ENCODE measurements at places on chromosomes 11 and 22. TPM values are rescaled to one million over a fixed set of nuclear protein-coding genes. Genes with fewer than 3 reads are reported as not detected.

GRCh38 chr11:59255281-59255680, 42.6 kb upstream of the MPEG1 start:
- H3K27ac ChIP-seq: no peak overlapping the region
- DNase-seq: no peak
- no peaks in the 10 kb centered on the region for H3K4me1 ChIP-seq
- no peak overlapping the region for H3K4me3 ChIP-seq
- H3K27me3 ChIP-seq: peaks cover 5% of the 10 kb centered on the region
- H3K36me3 ChIP-seq: peaks cover 3% of the 10 kb centered on the region

- DNase-seq: no peak
- H3K4me1 ChIP-seq: peaks cover 28% of the 10 kb centered on the region
- H3K4me3 ChIP-seq: no peak overlapping the region
- H3K27me3 ChIP-seq: peaks cover 3% of the 10 kb centered on the region
- H3K27ac ChIP-seq: peak overlapping the region; percentile 45
Measured at GRCh38 chr22:44693756-44694155, 8.2 kb upstream of the PRR5 start.

DNA sequence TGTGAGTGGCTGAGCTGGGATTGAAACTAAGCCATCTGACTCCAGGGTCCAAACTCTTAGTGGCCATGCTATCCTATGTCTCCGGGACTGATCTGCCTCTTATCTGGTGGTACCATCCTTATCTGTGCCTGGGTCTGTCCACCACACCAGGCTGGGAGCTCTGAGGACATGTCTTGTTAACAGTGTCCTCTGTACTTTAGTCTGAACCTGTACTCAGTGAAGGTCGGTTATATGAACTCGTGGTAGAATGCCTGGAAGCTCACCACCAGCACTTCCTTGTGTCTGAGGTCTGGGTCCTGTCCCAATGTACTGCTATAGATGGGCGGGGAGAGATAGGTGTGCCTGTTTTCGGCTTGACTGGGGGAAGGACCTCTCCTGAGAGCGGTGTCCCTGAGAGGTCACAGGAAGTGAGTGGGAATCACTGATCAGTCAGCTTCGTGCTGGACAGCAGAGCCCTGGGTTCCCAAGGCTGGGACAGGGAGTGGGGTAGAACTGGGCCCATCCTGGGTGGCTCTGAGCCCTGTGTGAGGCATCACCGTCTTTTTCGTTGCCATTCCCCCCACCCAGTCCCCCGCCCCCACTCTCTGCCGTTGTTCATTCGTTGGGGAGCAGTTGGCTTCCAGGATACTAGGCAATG, 8.9 kb downstream of the MYO7A start:
- H3K27ac ChIP-seq: no peak overlapping the region
- peaks cover 33% of the 10 kb centered on the region for H3K27me3 ChIP-seq
- no peak overlapping the region for H3K4me3 ChIP-seq
- DNase-seq: no peak
- H3K36me3 ChIP-seq: no peaks in the 10 kb centered on the region

- peak; percentile 67 for DNase-seq
- peak overlapping the region; percentile 93 for H3K27ac ChIP-seq
- H3K4me1 ChIP-seq: peaks cover 79% of the 10 kb centered on the region
- H3K36me3 ChIP-seq: no peaks in the 10 kb centered on the region
- peak overlapping the region; percentile 36 for H3K4me3 ChIP-seq
Measured at GRCh38 chr11:96215110-96215782, 127.7 kb downstream of the MAML2 start.

- H3K4me1 ChIP-seq: no peaks in the 10 kb centered on the region
- H3K27ac ChIP-seq: no peak overlapping the region
Measured at GRCh38 chr11:19599681-19600080, 113.0 kb upstream of the NAV2 start.

DNA sequence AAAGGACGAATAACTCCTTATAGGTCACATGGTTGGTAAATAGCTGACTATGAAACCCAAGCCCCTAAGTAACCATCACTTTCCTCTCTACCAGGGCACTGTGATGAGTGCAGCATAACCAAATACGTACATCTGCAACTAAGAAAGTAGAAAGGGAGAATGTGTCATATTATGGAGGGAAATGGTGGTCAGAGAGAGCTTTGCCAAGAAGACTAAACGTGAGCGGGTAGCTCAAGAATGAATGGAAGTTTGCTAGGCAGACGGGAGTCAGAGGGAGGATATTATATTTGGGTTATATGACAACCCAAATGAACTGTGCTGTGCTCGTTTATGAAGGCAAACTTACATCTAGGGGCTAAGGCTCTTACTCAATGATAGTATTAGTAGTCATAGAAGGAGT, 537.3 kb downstream of the OPCML start:
- no peak overlapping the region for H3K27ac ChIP-seq
- H3K4me3 ChIP-seq: no peak overlapping the region
- H3K4me1 ChIP-seq: no peaks in the 10 kb centered on the region
- no peak for DNase-seq
- no peaks in the 10 kb centered on the region for H3K36me3 ChIP-seq

- no peaks in the 10 kb centered on the region for H3K4me1 ChIP-seq
- H3K36me3 ChIP-seq: no peaks in the 10 kb centered on the region
- H3K4me3 ChIP-seq: no peak overlapping the region
- no peaks in the 10 kb centered on the region for H3K27me3 ChIP-seq
Measured at GRCh38 chr11:122145715-122146274, 29.8 kb upstream of the BLID start.

Gene SCGB2A2
- polyA plus RNA-seq: not detected

Gene PRODH
- not detected for polyA plus RNA-seq

All from immature natural killer cell (primary cell).